ENCODE measurements at places on chromosomes 1 and 21.
A peak's percentile ranks its signal among the peaks of the same experiment; 100 is the strongest.

DNA sequence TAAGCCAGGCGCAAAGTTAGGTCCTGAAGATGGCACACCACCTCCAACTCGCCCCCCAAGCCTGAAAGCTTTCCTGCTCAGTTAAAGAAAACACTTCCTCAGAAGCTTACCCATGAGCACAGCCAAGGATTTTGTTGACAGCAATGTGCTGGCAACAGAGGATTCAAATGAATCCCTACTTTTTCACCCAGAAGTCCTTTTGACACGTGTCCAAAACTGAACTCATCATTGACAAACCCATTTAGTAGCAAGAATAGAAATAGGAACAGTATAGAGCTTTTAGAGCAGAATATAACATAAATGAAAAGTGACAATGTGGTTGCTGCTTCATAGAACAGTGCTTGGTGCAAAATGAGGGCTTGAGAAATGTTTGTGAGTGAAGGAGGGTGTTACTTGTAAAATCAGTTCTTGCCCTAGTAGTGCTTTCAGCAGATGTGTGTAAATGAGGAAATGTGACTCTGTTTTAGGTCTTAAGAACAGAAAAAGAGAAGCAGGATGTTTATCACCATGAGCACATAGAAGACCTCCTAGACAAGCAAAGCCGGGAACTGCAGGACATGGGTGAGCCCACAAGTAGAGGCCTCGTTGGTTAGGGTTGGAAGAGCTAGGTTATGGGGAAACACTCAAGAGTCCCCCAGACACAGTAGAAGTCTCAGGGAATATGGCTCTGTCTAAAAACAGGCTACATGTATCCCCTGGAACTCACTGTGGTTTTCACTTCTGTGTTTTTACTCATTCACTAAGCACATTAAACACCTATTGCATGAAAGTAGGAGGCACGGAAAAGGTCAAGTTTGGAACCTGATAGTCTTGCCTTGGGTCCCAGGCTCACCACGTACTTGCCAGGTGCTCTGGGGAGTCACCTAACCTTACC, 48.6 kb upstream of the TMEM125 start:
- no peak for DNase-seq

- DNase-seq = no peak
Observed at GRCh38 chr1:19074361-19074901, 118.0 kb upstream of the IFFO2 start.

DNA sequence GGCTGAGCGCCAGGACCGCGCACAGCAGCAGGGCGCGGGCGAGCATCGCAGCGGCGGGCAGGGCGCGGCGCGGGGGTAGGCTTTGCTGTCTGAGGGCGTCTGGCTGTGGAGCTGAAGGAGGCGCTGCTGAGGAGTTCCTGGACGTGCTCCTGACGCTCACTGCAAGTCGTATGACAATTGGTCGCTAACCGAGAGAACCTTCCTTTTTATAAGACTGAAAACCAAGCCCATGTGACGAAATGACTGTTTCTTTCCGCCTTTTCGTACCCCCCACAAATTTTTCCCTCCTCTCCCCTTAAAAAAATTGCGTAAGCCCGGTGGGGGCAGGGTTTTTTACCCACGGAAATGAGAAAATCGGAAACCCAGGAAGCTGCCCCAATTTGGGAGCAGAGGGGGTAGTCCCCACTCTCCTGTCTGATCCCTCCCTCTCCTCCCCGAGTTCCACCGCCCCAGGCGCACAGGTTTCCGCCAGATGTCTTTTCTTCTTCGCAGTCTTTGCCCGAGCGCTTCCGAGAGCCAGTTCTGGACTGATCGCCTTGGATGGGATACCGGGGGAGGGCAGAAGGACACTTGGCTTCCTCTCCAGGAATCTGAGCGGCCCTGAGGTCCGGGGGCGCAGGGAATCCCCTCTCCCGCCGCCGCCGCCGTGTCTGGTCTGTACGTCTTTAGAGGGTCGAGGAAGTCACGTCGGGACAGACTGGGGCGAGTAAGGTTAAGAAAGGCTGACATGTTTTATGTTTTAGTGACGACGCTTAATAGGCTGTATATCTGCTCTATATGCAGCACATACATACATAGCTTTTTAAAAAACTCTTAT, at the start of gene PTGS2:
TSS of gene PTGS2 (minus strand) at position 179 of the 817 bp plus-strand sequence. CDS start at position 46, 133 bp downstream.
- peak; percentile 85 for DNase-seq

- DNase-seq = no peak
Observed at GRCh38 chr1:3597599-3597964, 13.7 kb downstream of the MEGF6 start.

- DNase-seq = no peak
Observed at GRCh38 chr1:28913786-28914227, 562 bp upstream of the EPB41 start.

GRCh38 chr1:168387781-168388760, 107.4 kb downstream of the TBX19 start:
- no peak for DNase-seq

DNA sequence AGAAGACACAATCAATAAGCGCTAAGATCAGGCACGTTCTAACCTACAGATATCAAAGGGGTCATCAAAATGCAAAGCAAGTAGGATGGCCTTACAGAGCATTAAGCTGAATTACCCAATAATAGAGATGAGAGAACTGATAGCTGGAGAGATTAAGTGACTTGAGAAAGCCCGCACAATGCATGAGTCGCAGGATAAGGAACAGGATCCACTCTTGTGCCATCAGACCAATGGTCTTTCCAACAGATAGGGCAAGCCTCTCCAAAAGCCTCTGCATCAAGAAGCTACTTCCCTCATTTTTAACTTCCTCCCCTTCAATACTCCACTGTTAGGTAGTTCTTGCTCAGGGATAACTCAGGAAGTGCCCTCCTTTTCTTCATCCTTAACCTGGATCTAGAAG, 2.6 kb downstream of the CHML start:
- DNase-seq = no peak

DNA sequence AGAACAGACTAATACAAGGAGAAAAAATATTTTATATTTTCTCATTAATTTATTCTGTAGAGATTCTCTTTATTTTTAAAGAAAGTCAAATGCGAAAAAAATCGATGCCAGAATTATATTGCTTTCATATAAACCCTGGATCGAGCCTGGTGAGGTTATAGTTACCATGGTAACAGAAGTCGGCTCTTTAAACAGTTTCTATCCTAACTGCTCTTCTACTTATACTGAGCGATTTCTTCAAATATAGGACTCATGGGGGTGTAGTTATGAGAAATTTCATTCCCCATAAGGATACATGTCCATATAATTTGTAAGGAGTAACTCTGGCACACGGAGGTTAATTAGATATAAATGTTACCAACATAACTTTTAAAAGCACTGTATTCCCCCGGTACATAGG, 973.5 kb upstream of the NCAM2 start:
- no peak for DNase-seq

- DNase-seq = no peak
Observed at GRCh38 chr1:71222668-71223067, 141.8 kb upstream of the ZRANB2 start.

DNA sequence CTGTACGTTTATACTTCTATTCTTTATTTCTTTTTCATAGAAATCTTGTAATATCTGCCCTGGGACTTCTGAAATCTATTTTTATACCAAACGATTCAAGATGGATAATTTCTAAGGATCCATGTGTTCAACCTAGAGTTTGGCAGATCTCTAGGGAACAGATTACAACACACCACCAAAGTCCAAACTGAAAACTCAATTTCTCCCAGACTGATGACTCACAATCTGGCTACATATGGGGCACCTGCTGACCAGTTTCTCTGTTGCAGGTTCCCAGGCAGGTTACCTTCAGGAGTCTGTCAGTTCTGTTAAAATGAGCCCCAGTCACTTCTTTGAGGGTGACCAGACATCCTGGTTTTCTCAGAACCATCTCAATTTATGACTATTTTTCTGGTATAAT, 439.4 kb downstream of the GPATCH2 start:
- no peak for DNase-seq

GRCh38 chr1:100722221-100722620, 2.7 kb downstream of the VCAM1 start:
- no peak for DNase-seq

DNA sequence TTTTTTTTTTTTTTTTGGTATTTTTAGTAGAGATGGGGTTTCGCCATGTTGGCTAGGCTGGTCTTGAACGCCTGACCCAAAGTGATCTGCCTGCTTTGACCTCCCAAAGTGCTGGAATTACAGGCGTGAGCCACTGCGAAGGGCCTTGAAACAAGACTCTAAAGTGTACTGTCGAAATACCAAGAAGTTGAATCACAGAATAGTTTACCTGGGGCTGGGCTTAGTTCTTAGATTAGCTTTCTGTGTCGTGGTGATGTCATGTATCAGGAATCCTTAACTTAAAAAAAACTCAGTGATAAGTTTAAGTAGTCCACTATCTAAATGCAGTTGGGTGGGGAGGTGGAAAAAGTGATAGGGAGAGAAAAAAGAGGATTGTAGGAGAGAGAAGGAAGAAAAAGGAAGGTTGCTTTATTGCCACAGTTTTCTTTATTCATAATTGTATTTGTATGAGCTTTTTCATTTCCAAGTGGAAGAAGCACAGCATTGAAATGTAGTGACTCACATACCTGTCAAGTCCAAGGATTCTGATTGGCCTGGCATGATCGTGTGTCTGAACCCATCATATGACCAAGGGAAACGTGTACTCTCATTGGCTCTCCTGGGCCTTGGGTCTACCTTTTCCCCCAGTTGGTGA, 13.4 kb downstream of the ITSN1 start:
- DNase-seq = no peak

GRCh38 chr1:10399444-10399941, 629 bp downstream of the PGD start:
- no peak for DNase-seq

DNA sequence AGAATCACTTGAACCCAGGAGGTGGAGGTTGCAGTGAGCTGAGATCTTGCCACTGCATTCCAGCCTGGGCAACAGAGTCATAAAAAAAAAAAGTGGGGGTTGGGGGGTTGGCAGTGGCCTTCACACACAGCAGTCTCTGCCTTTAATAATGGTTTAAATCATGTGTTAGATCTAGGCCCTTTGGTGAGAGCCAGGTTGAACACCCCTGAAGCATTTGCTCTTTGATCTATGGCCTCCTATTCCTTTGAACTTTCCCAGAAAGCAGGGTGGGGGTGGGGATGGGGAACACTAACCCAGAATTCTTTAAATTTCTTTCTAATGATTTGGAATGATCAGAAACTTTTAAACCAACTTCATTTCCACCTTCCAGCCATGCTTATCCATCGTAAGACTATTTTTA, 313.0 kb downstream of the KIF26B start:
- no peak for DNase-seq

- no peak for DNase-seq
Observed at GRCh38 chr1:185585770-185586169, 148.4 kb upstream of the HMCN1 start.

- no peak for DNase-seq
Observed at GRCh38 chr1:233478611-233479010, 135.3 kb upstream of the KCNK1 start.

DNA sequence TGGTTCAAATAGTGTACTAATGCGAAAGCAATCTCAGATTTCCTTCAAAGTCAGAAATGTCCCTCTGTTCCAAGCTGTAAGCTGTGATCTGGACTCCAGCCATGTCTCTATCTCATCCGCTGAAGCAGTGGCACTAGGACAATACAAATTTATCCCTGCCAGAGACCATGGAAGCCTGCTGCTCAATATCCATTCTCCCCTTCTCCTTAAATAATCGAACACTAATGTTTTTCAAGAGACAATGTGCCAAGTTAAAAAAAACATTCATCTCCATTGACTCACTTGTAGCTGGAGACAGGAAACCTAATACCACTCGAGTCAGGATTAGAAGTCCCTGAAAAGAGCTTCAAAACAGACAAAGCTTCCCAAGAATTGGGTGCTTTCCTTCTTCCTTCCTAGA, 38.5 kb upstream of the PGBD5 start:
- no peak for DNase-seq

- no peak for DNase-seq
Observed at GRCh38 chr1:178607718-178608408, 95.0 kb downstream of the TEX35 start.

GRCh38 chr1:92853299-92853698, 21.5 kb downstream of the RPL5 start:
- no peak for DNase-seq

GRCh38 chr1:200345520-200345919, 64.3 kb downstream of the ZNF281 start:
- no peak for DNase-seq

DNA sequence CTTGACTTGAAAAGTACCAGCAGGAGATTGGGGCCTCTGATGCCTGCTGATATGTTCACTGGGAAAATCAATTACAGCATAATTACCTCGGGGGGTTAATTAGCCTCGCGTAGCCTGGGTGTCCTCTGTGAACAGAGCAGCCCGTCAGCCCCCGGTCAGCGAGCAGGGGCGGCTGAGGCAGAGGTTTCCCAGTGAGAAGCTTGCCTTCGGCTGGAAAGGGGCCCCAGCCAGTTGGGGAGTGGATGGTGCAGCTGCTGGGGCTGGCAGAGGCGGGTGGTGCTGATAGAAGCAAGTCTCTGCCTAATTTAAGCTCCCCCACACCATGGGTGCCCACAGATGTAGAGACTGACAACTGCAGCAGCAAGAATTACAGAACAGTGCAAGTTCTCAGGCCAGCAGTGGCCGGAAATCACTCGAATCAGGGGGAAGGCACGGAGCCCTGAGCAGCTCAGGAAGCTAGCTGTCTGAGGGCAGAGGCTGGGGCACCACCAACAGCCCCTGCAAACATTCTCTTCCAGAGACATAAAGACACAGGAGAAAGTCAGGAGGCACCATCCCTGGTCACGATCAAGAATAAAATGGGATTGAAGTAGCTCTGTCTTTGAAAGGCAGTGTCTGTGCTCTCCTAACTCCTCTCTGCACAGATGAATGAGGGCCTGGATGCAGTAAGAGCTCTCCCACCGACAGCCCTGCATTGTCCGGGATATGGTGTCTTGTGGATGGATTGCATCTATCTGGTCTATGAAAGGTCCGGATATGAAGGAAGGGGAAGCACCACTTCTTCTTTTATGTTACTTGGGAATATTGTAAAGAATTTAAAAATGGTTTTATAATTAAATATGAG, 166.5 kb upstream of the CD34 start:
- DNase-seq = no peak

DNA sequence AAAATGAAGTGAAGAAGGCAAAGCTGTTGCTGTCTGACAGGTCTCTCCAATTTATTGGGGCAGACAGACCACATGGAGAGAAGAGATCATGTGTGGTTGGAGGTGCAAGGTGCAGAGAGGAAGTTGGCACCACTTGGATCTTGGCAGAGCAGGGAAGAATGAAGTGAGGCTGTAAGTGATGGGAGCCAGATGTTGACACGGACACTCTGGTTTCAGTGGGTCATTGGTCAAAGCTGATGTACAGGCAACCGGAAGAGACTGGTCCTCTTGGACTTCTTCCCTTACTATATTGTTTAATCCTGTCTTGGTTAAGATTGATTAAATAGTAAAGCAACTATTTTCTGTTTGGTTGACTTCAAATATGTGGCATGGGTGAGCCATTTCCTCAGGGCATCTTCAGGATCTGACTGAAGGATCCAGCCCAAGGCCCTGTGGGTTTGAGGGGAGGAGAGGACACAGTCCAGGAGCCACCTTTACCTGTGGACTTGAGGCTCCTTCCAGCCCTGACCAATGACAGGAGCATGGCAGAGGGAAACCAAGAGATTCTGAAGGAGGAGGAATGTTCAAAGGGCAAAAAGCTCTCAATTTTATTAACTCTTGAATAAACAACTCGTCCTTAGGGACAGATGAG, 49.4 kb downstream of the NENF start:
- DNase-seq = no peak
